Spinal cord (tissue), 10 donors: ENCODE measurements at places on chromosomes 2 and 18. TPM values are rescaled to one million over a fixed set of nuclear protein-coding genes. Genes with fewer than 3 reads are reported as not detected.

- H3K4me1 ChIP-seq = no peaks in the 10 kb centered on the region
- H3K4me3 ChIP-seq = no peak overlapping the region
- DNase-seq = no peak
- peaks cover 3% of the 10 kb centered on the region for H3K36me3 ChIP-seq
- H3K27me3 ChIP-seq = no peaks in the 10 kb centered on the region
Measured at GRCh38 chr18:79185648-79186047, 116.5 kb downstream of the ATP9B start.

DNA sequence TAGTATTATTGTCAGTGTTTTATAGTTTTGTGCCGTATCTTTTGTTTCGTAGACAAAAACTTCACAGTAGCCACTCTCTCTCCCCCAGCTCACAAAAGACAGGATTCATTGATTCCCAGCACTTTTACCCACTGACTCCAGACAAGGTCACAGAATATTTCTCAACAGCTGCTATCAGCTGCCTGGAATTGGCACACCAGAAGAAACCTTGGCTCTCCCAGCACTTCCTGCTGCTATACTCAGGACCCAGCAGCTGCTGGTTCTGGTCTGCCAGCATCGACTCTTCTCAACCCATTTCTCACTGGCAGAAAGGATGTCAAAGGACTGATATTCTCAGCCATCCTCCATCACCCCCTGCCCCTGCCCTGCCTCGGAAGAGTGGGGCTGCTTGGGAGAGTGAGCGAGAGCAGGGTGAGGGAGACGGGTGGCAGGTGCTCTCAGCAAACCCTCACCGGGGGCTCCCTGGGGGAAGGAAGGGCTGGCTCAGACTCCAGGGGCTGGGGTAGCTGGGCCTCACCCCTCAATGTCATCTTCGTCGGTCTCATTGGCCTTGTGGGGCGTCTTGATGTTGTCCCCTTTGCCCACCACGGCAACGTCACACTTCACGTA is 6.1 kb upstream of the OTOF start:
- no peak for DNase-seq
- no peak overlapping the region for H3K27ac ChIP-seq
- H3K36me3 ChIP-seq = peaks cover 14% of the 10 kb centered on the region
- H3K27me3 ChIP-seq = no peaks in the 10 kb centered on the region
- no peak overlapping the region for H3K4me3 ChIP-seq

GRCh38 chr18:2997846-2998564 is 14.9 kb downstream of the LPIN2 start:
- peak; percentile 69 for DNase-seq
- H3K27ac ChIP-seq = peak overlapping the region; percentile 74
- peaks cover under 1% of the 10 kb centered on the region for H3K36me3 ChIP-seq
- peaks cover 17% of the 10 kb centered on the region for H3K4me1 ChIP-seq
- H3K27me3 ChIP-seq = no peaks in the 10 kb centered on the region
- no peak overlapping the region for H3K4me3 ChIP-seq

- no peaks in the 10 kb centered on the region for H3K36me3 ChIP-seq
- peak overlapping the region; percentile 91 for H3K4me3 ChIP-seq
- DNase-seq = no peak
- H3K4me1 ChIP-seq = peaks cover 8% of the 10 kb centered on the region
- no peaks in the 10 kb centered on the region for H3K27me3 ChIP-seq
- H3K27ac ChIP-seq = peak overlapping the region; percentile 99
Measured at GRCh38 chr2:178478130-178478438, 316 bp downstream of the FKBP7 start.

- peak overlapping the region; percentile 54 for H3K4me3 ChIP-seq
- no peaks in the 10 kb centered on the region for H3K27me3 ChIP-seq
Measured at GRCh38 chr2:88170472-88170892, 336 bp downstream of the THNSL2 start.

DNA sequence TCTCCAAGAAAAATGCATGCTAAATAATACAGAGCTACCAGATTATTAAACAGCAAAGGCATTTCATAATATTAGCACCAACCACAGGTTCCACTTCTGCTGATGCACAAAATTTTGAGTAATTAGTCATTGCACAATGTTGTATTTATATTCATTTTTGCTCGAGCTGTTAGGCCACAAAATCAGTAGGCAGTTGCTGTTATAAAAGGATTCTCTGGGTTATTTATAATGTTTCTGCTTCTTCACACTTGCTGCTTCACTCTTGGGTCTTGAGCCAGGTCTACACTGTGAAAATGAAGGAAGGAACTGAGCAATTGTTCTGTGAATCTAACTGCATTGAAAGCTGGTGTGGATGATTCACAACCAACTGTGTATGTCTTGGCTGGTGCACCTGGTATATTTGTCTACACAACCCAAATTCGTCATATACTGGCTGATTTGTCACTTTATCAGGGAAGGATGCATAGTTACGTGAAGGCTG is 38.3 kb downstream of the MRPL33 start:
- H3K36me3 ChIP-seq = no peaks in the 10 kb centered on the region
- no peaks in the 10 kb centered on the region for H3K27me3 ChIP-seq
- no peak overlapping the region for H3K27ac ChIP-seq
- no peak overlapping the region for H3K4me3 ChIP-seq

DNA sequence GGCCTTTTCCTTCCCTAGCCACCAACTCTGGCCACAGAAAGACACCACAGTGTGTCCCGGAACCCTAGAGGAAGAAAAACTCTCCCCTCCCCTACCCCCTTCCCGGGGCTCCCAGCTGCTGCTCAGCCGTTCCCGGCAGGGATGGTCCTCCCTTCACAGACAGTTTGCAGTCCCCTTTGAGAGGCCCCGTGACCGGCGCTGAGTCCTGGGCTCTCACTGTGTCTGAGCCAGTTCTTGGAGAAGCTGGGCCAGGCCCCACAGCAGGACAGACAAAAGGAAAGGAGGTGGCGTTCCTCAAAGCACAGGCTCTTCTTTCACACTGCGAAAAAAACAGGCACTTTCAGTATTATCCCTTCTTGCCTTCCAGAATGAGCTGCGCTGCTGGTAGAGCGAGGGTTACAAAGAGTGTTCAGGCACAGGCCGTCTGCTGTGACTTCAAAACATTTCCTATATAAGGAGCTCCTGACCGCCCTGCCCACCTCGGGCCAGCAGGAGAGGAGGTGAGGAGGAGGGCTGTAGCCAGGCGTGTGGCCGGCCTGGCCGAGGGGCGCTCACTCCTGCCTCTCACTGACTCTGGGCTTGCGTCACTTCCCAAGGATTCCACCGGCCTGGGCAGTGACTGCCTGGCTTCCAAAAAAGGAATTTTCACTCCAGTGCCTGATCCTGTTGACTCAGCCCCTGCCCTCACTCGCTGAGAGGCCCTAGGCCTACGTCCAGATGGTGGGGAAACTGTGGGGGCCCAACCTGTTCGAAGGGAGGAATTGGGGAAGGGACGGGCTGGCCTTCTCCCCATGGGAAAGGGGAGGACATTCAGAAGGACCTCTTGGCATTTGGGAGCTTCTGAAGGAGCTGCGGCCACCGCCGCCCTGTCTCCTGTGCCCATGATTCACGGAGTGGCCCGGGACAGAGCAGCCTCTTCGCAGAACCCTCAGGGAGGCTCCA is 24.9 kb downstream of the CIDEA start:
- no peaks in the 10 kb centered on the region for H3K27me3 ChIP-seq
- no peaks in the 10 kb centered on the region for H3K36me3 ChIP-seq
- H3K4me1 ChIP-seq = peaks cover 30% of the 10 kb centered on the region
- DNase-seq = peak; percentile 50

GRCh38 chr2:37829202-37829601 is 95.9 kb upstream of the RMDN2 start:
- H3K4me1 ChIP-seq = peaks cover 3% of the 10 kb centered on the region
- H3K36me3 ChIP-seq = no peaks in the 10 kb centered on the region
- H3K4me3 ChIP-seq = no peak overlapping the region
- no peak for DNase-seq
- no peaks in the 10 kb centered on the region for H3K27me3 ChIP-seq

DNA sequence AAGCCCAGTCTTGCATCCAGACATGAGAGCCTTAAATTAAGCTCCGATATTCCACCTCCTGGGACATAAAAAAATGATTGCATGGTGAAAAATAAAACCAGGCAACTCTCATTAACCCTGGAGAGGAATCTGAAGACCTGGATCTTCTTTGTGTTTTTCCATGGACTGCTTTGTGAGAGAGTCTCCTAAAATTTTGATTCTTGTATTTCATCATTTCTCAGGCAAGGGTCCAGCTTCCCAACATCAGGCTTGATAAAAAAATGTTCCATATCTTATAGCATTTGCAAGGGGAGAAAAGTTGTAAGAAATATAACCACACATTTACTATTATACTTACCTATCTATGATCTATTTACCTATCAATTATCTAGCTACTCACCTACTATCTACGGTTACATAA is 327.5 kb upstream of the SPHKAP start:
- no peaks in the 10 kb centered on the region for H3K27me3 ChIP-seq
- no peaks in the 10 kb centered on the region for H3K36me3 ChIP-seq
- no peak for DNase-seq
- no peak overlapping the region for H3K4me3 ChIP-seq
- H3K27ac ChIP-seq = no peak overlapping the region

DNA sequence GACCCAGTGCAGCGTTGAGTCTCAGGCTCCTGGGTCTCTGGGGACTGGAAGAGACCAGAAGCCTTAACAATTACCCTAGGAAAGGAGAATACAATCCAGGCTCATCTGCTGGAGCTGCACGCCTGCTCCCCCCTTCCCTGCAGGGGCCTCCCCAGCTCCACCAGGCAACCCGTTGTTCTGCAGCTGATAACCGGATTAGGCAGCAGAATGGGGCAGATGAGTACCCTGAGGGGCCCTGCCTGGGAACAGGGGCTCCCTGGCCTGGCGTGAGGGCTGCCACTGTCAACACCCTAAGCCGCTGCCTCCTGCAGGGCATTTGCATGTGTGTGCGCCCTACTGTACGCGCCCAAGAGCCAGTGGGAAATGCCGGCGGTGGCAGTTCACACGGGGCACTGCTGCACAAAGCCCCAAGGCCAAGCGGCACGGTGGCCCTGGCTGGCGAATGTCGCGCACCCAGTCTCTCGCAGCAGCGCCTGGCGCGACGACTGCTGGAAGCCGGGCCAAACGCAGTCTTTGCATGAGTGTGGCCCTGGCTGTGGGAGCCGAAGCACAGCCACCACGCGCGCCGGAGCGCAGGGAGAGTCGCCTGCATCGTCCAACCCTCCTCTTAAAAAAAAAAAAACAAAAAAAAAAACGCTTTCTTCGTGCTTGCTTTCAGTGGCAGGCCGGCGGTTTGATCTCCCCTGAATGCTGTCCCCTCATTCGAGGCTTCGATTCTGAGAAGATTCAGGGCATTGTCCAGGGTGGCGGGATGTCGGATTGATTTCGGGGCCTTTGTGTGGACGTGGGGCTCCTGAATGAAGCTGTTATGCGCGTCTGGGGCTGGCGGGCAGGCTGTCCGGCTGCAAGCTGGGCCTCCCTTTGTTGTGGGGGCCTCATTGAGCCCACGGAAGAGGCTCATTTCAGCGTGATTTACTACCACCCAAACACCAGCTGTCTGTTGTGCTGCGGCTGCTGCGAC is 63.8 kb downstream of the SETBP1 start:
- DNase-seq = no peak
- peak overlapping the region; percentile 13 for H3K4me3 ChIP-seq
- peaks cover 43% of the 10 kb centered on the region for H3K4me1 ChIP-seq
- H3K27ac ChIP-seq = peak overlapping the region; percentile 76
- no peaks in the 10 kb centered on the region for H3K27me3 ChIP-seq
- no peaks in the 10 kb centered on the region for H3K36me3 ChIP-seq

GRCh38 chr2:76998704-76999103 is 523.5 kb downstream of the LRRTM4 start:
- H3K4me3 ChIP-seq = no peak overlapping the region
- H3K27me3 ChIP-seq = no peaks in the 10 kb centered on the region
- H3K4me1 ChIP-seq = no peaks in the 10 kb centered on the region
- no peak for DNase-seq
- H3K36me3 ChIP-seq = no peaks in the 10 kb centered on the region

DNA sequence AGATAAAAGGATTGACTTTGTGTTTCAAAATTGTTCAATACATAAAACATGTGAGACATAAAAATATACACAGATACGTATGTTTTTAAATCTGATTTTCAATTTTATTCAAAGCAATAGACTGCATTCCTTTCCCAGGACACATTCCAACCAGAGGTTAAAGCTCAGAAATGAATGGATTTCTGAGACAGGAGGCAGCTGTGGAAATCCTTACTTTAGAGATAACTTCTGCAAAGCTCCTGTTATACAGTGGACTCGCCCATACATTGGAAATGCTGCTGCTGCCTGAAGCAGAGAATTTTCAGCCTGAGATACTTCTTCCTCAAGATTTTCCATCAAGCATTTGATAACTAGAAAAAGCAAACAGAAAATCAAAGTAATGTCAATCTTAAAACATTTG is 43.8 kb downstream of the THADA start:
- H3K4me3 ChIP-seq = no peak overlapping the region
- no peak for DNase-seq
- no peaks in the 10 kb centered on the region for H3K4me1 ChIP-seq
- H3K36me3 ChIP-seq = peaks cover 7% of the 10 kb centered on the region
- no peak overlapping the region for H3K27ac ChIP-seq

DNA sequence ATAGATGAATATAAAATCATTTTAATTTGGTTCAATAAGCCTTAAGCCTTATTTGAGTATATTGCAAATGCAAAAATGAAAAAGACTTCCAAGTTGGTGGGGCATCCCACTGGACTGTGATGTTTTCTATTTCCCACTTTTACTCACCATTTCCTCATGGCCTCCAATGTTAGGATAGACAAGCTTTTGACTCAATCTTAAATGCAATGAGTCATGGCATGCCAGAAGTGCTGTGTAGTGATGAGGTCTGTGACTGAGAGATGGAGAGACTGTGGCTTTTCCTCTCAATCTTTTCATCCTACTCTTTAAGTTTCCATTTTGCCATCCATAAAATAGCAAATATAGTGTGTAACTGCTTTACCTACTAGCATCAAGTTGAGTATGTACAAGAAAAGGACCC is 1401.2 kb upstream of the CELF4 start:
- no peaks in the 10 kb centered on the region for H3K4me1 ChIP-seq
- H3K4me3 ChIP-seq = no peak overlapping the region
- H3K27me3 ChIP-seq = no peaks in the 10 kb centered on the region
- no peaks in the 10 kb centered on the region for H3K36me3 ChIP-seq

DNA sequence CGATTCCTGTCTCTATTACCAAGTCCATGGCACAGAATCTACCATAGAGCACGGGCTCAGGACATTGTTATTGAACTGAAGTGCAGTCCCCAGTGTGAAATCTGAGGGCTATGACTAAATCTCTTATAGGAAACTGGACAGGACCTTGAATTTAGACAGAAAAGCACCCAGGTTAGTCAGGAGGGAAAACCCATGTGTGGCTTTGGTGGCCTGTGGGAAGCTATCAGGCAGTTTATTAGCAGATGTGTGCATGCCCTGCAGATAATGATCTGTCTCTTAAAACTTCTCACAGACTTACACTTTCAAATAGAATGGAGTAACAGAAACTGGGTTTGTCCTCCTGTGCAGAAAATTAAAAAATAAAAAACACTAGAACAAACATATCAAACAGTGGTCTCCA is 610.0 kb upstream of the RAB6C start:
- H3K36me3 ChIP-seq = no peaks in the 10 kb centered on the region
- no peak overlapping the region for H3K27ac ChIP-seq
- peaks cover 3% of the 10 kb centered on the region for H3K27me3 ChIP-seq
- no peak overlapping the region for H3K4me3 ChIP-seq
- no peaks in the 10 kb centered on the region for H3K4me1 ChIP-seq
- no peak for DNase-seq

GRCh38 chr18:9898792-9899549 is 13.2 kb downstream of the TXNDC2 start:
- no peaks in the 10 kb centered on the region for H3K4me1 ChIP-seq
- H3K27me3 ChIP-seq = no peaks in the 10 kb centered on the region
- DNase-seq = no peak
- no peak overlapping the region for H3K4me3 ChIP-seq
- H3K36me3 ChIP-seq = no peaks in the 10 kb centered on the region

Gene TMEM178A
- total RNA-seq = 17.3 TPM

Gene AKAIN1
- total RNA-seq = 0.77 TPM

Gene FSHR
- 0.17 TPM for total RNA-seq

Gene DES
- 5.5 TPM for total RNA-seq

Gene ASB1
- 34.6 TPM for total RNA-seq

Gene ANKRD36B
- 114 TPM for total RNA-seq

Gene GPR155
- 15.4 TPM for total RNA-seq

Gene KCNK3
- total RNA-seq = 13.4 TPM
